K562 (cell line): ENCODE measurements at places on chromosomes 6 and 20.
A peak's percentile ranks its signal among the peaks of the same experiment; 100 is the strongest.

DNA sequence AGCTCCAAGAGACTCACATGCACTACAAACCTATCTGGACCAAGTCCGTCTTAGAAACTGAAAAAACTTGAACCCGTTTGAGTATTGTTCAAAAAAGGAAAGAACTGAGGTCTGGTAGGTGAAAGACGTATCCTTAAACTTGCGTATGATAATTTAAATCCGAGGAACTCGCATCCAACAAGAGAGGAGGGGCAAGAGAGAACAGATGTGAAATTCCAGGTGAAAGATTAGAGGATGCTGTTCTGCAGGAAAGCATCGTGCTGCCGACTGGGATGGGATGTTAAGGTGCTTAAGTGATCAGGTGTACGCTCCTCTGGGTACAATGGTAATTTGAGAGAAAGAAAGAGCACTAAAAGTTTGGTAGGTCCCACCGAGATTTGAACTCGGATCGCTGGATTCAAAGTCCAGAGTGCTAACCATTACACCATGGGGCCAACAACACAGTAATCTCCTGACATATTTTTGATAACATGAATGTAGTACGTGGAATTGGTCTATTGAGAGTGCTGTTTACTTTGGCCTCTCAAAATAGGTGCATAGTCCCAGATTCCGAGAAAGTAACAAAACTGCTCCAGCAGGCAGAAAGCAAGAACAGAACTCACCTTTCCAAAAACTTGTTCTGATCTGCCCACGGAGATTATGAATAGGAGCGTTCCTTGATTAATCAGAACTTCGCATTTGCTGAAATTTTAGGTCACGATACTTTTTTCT is 53.5 kb upstream of the BTN3A2 start:
- peak; percentile 89 for DNase-seq

- no peak for DNase-seq
Observed at GRCh38 chr6:167506443-167507301, 181.8 kb downstream of the TTLL2 start.

- DNase-seq, result no peak
Observed at GRCh38 chr6:36142971-36143838, 12.9 kb downstream of the MAPK13 start.

- no peak for DNase-seq
Observed at GRCh38 chr6:79461205-79461604, 76.0 kb downstream of the LCA5 start.

- DNase-seq, result no peak
Observed at GRCh38 chr6:2524090-2524489, 226.6 kb downstream of the MYLK4 start.

- DNase-seq, result no peak
Observed at GRCh38 chr20:3611901-3612300, 51.3 kb downstream of the GFRA4 start.

DNA sequence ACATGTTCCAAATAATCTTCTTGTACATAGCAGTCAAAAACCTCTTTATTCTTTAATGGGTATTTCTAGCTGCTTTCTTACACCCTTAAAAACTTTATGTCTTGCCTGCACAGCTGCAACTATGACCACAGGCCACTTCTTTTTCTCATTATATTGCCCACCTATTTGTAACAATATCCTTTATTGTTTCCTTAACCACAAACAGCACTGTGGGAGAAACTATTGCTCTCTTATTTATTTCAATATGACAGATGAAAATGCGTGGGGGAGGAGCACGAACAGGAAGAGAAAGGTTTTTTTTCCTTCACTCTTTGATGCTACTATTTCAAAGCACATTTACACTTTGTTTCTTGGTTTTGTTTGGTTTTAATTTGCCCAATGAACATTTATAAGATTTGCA is 253.5 kb downstream of the GJA1 start:
- no peak for DNase-seq

DNA sequence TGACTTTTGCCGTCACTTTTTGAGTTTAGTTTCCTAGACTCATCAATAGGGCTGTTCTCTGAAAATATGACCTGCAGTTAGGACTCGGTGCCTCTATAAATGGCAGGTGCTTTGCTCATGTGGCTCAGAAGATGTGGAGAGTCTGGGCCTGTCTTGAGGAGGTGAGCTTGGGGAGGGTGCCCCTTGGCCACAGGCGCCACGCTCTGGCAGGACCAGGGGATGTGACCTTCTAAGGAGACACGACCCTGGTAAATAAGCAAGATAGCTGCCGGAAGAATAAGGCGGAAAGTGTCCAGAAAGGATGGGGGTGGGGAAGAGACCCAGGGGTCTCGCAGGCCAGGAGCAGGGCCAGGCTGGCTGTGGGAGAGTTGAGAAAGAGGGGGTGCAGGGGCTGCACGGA is 46.6 kb downstream of the TMEM242 start:
- DNase-seq, result no peak

- DNase-seq, result no peak
Observed at GRCh38 chr6:129235167-129236000, 352.4 kb downstream of the LAMA2 start.

DNA sequence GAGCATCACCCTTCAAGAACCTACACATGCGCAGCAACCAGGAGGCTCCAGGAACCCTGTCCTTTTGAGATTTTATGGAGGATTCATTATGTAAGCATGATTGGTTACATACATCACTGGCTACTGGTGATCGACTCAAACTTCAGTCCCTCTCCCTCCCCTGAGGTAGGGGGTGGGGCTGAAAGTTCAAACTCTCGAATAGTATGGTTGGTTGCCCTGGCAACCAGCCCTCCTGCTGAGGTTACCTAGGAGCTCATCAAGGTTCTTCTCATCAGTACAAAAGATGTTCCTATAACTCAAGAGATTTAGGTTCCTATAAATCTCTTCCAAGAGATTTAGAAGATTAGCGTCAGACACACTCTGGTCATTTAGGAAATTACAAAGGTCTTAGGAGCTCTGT is 21.9 kb upstream of the ZSCAN9 start:
- DNase-seq, result no peak

GRCh38 chr6:67450641-67451040 is 1184.4 kb upstream of the ADGRB3 start:
- DNase-seq, result no peak

DNA sequence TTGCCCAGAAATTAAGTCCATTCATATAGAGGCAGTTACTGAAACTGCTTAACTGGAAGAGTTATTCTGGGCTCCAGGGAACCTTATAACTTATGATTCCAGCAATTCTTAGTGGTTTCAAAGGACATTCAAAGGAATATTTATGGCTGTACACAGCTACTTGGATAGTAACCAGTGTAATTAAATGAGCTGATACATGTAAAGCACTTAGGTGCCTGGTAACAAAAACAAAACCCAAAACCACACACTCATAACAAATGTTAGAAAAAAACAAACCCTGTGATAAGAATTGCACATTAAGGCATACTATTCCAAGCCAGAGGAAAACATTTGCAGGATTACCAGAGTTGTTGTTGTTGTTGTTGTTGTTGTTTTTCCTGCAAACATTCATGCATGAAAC is 51.5 kb downstream of the STK4 start:
- DNase-seq, result no peak

DNA sequence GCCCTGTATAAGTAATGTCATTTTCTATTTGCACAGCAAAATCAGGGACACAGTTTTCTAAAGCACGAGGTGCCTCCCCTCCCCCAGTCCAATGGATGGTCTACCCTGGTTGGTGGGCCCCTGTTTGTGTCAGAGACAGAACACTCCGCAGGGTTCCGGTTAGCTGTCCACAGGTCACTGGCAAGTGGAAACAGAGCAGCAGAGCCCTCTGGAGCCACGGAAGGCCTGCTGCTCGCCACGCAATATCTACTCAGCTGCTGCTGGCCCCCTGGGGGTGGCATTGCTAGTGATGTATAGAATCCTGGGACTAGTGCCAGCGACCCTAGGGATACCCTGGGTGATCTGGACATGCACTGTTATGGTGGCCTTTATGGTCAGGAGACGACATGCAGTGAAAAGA is 50.4 kb downstream of the RIN2 start:
- DNase-seq, result no peak

GRCh38 chr20:20407891-20408805 is 40.2 kb downstream of the INSM1 start:
- no peak for DNase-seq

DNA sequence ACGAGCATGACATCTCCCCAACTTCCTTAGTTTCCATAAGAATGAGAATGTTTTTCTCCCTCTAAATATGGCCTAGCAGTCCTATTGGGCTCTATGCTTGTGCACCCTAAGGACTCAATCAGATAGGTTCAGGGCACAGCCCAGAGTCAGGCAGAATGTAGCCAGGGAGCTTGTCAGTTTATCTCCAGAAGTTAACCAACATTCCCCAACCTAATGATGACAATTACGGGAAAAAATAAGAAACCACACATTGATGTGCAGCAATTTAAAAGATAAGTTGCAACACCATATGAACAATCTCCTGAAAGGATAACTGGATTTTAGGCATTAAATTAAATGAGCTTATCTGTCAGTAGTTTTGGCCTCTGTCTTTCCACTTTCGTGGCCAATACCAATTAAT is 71.1 kb downstream of the HDDC2 start:
- DNase-seq, result no peak

DNA sequence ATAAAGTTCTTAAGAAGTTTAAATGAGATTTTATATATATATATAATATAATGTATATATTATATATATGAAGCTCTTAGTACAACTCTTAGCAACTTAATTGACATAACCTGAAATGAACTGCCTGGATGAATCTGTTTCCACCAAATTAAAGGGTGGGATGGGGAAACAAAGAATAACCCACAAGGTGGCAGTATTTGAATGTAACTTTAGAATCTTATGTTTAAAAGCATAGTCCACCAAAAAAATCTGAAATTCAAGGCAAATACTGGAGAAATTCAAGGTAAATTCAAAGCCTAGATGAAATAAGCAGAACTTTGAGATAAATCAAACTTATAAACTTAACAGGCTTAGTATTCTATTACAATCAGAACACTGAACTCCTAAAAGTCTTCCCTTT is 4.4 kb upstream of the IBTK start:
- peak; percentile 26 for DNase-seq

DNA sequence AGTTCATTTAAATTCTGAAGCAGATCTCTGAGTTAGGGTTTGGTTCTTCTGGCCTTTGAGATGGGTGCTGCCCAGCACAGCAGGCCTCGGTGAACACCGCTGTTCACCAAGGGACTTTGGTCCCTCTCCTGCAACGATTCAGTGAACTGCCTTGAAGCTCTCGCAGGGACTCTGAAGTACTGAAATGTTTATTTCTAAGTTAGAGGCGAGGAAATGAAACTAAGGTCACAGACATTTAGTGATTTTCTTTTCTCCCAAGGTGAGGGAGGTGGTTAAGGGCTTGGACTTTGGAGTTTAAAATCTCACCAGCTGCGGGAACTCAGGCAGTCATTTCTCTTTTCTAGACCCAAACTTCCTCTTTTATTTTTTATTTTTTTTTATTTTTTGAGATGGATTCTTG is 26.2 kb downstream of the E2F3 start:
- no peak for DNase-seq

GRCh38 chr6:170184316-170184715 is 106.6 kb downstream of the DLL1 start:
- DNase-seq, result no peak

DNA sequence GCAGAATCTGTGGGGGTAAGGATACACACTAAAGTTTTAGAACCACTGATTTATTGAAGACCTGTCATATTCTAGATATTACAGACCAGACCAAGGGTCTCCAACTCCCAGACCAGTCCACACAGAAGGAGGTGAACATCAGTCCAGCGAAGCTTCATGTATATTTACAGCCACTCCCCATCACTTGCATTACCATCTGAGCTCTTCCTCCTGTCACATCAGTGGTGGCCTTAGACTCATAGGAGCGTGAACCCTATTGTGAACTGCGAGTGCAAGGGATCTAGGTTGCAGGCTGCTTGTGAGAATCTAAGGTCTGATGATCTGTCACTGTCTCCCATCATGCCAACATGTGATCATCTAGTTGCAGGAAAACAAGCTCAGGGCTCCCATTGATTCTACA is 5.0 kb upstream of the BCLAF1 start:
- DNase-seq, result no peak

GRCh38 chr20:60585651-60586050 is 627.4 kb downstream of the CDH26 start:
- no peak for DNase-seq

- no peak for DNase-seq
Observed at GRCh38 chr6:102389994-102390393, 996.5 kb downstream of the GRIK2 start.

GRCh38 chr6:6538261-6538660 is 50.3 kb upstream of the LY86 start:
- DNase-seq, result no peak

DNA sequence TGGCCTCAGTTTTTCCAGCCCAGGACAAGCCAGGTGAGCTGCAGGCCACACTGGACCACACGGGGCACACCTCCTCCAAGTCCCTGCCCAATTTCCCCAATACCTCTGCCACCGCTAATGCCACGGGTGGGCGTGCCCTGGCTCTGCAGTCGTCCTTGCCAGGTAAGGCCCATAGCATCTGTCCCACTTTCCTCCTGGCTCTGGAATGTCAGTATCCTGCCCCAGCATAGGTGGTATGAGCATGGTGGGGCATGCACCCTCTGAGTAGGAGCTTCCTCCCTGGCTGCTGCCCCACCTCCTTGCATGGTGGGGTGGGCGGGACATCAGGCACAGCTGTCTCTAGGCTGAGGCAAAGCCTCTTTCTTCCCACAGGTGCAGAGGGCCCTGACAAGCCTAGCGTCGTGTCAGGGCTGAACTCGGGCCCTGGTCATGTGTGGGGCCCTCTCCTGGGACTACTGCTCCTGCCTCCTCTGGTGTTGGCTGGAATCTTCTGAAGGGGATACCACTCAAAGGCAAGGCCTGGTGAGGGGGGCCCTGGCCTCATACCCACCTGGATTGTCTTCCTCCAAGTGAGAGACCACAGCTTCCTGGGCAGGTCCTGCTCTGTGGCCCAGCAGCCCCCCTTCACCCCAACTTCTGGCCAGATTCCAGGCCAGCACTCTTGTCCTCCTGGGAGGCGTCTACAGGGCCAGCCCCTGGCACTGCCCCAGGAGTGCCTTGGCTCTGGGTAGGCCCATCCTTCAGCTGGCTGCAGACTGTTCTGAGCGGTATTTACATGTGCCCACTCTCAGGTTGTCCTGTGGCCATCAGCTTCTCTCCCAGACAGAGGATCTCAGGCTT is 9.1 kb downstream of the PI16 start:
- DNase-seq, result no peak

GRCh38 chr6:161222706-161223234 is 51.1 kb downstream of the AGPAT4 start:
- DNase-seq, result no peak

DNA sequence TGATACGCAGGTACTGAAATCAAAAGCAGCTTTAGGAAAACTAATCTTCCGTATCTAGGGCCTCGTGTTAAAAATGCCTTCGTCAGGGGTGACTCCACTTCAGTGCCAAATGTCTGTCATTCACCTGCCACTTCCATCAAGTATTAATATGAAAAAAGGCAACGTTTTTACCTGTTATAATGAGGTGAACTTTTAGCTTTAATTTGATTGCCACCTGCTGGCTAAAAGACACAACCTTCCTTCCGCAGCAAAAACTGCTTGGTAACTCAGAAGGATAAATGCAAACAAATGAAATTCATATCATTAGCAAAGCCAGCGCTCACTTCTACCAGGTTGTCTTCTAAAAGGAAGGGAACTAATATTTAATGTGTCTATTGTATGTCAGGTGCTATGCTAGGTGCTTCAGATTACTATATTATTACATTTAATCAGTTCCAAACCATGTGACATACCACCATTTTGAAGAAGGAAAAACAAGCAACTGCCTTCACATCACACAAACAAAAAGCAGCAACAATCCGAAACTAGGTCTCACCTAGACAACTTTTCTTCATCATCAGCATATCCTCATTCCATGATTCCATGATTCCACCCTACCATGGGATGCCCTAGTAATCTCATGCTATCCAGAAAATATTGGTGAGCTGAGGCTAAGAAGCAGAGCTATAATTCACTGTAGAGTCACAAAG is 20.6 kb upstream of the ARHGAP18 start:
- no peak for DNase-seq
